Neural progenitor cell (in vitro differentiated cells): ENCODE measurements at places on chromosomes 5 and 9. TPM values are rescaled to one million over a fixed set of nuclear protein-coding genes. Genes with fewer than 3 reads are reported as not detected.
A peak's percentile ranks its signal among the peaks of the same experiment; 100 is the strongest.

Gene NUTM2G
- total RNA-seq = not detected in 2 replicates

Gene LRRC8A
- 17.1 and 42.8 TPM in 2 replicates for total RNA-seq

Gene CATSPER3
- 0.19 TPM in 1 of 2 replicates, not detected in the other for total RNA-seq

Gene GOLGA1
- 9.5 and 17.8 TPM in 2 replicates for total RNA-seq

Gene PTGS1
- total RNA-seq = 1.8 and 2.2 TPM in 2 replicates

Gene FGF10
- 0.37 and 1.3 TPM in 2 replicates for total RNA-seq

Gene OGN
- total RNA-seq = not detected in 2 replicates

Gene NANS
- total RNA-seq = 13.0 and 17.0 TPM in 2 replicates

- no peaks in the 10 kb centered on the region for H3K27me3 ChIP-seq
- no peaks in the 10 kb centered on the region for H3K4me1 ChIP-seq
- peak; percentile 4 for DNase-seq
- no peaks in the 10 kb centered on the region for H3K36me3 ChIP-seq
- no peak overlapping the region for H3K27ac ChIP-seq
- no peak overlapping the region for H3K4me3 ChIP-seq
Observed at GRCh38 chr9:22986556-22986955, 539.9 kb downstream of the DMRTA1 start.

DNA sequence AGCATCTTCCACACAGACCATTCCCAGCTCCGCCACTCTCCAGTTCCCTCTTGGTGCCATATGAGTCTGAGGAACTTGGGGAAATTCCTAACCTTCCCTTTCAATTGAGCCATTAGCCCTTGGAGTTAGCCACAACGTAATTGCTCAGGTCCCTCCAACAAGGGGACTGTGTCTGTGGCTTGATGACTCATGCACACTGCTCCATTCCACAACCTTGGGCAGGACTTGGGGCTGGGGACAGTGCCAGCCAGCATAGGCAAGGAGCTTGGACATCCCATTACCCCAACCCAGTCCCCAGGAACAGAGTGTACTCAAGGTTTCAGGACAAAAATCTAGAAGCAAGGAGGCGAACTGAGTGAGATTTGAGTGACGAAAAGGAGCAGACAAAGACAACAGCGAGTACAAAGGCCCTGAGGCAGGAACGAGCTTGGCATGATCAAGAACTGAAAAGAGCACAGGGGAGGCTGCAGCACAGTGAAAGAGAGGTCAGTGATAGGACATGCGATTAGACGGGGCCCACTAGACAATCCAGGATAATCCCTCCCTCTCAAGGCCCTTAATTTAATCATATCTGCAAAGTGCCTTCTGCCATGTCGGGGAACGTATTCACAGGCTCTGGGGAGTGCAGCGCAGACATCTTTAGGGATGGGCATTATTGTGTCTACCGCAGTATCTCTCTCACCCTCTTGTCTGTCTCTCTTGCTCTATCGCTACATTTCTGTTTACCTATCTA, 16.0 kb upstream of the JADE2 start:
- no peak overlapping the region for H3K4me3 ChIP-seq
- peaks cover 8% of the 10 kb centered on the region for H3K4me1 ChIP-seq
- H3K36me3 ChIP-seq = no peaks in the 10 kb centered on the region

- H3K4me3 ChIP-seq = no peak overlapping the region
- no peaks in the 10 kb centered on the region for H3K4me1 ChIP-seq
- no peaks in the 10 kb centered on the region for H3K36me3 ChIP-seq
- H3K27ac ChIP-seq = no peak overlapping the region
- no peaks in the 10 kb centered on the region for H3K27me3 ChIP-seq
Observed at GRCh38 chr5:64971513-64971912, 202.8 kb downstream of the CWC27 start.

DNA sequence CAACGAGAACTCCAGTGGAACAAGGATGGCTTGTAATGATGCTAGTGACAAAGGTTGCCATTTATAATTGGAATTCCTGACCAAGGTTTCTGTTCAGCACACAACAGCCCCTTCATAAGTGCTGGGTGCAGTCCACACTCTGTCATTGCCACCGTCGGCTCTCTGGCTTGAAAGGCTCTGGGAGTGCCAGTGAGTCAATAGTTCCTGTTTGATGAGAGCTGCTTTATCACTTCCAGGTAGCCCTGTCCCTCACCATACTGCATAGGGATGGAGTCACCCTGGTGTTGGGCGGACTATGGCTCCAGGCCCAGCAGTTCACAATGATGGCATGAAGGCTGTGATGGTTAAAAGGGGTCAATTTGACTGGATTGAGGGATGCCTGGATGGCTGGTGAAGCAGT, 34.6 kb upstream of the SEMA4D start:
- H3K27me3 ChIP-seq = no peaks in the 10 kb centered on the region
- H3K36me3 ChIP-seq = no peaks in the 10 kb centered on the region
- no peaks in the 10 kb centered on the region for H3K4me1 ChIP-seq
- H3K4me3 ChIP-seq = no peak overlapping the region

- H3K36me3 ChIP-seq = no peaks in the 10 kb centered on the region
- DNase-seq = no peak
- H3K4me1 ChIP-seq = peaks cover 3% of the 10 kb centered on the region
Observed at GRCh38 chr5:179324760-179325295, 20.4 kb downstream of the ADAMTS2 start.

DNA sequence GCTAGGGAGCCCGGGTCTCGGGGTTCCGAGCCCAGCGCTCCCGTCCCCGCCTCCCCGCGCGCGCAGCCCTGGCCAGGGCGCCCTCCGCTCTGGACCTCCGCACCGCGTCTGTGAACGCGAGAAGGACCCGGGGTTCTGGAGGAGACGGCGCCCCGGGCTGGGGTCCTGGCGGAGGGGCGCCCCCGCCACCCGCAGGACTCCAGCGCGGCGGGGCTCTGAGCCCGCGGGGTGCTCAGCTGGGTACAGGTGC, 431 bp downstream of the TMOD1 start:
- peaks cover 82% of the 10 kb centered on the region for H3K27me3 ChIP-seq
- DNase-seq = peak; percentile 60
- H3K4me1 ChIP-seq = peaks cover 14% of the 10 kb centered on the region
- H3K27ac ChIP-seq = no peak overlapping the region
- no peaks in the 10 kb centered on the region for H3K36me3 ChIP-seq
- peak overlapping the region; percentile 81 for H3K4me3 ChIP-seq

DNA sequence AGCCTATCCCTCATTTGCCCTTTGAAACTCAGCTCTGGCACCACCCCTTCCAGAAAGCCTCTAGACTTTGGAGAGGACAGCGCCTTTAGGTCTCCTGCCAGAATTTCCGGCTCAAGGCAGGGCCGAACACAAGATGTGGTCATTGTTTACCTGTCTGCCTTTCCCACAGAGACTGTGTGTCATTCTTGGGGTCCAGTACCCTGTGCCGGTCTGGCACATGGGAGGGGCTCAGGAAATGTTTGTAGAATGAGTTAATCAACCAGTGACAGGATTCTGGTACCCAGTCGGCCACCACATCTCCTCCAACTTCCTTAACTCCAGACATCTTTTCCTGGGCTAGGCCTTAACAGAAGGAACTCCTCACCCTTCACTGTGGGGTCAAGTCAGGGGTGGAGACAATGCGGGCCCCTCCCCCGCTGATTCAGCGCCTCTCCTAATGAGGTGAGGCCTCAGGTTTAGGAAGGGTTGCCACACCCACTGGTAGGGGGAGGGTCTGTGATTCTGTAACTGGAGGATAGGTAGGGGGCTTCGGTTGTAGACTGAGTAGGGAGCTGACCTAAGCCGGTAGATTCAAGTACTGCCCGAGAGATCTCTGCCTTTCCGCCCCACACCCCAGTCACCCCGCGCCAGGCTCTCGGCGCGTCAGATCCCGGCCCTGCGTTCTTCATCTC, 29.3 kb downstream of the PCDH1 start:
- H3K27me3 ChIP-seq = no peaks in the 10 kb centered on the region
- H3K4me3 ChIP-seq = peak overlapping the region; percentile 61
- no peaks in the 10 kb centered on the region for H3K36me3 ChIP-seq
- DNase-seq = no peak

DNA sequence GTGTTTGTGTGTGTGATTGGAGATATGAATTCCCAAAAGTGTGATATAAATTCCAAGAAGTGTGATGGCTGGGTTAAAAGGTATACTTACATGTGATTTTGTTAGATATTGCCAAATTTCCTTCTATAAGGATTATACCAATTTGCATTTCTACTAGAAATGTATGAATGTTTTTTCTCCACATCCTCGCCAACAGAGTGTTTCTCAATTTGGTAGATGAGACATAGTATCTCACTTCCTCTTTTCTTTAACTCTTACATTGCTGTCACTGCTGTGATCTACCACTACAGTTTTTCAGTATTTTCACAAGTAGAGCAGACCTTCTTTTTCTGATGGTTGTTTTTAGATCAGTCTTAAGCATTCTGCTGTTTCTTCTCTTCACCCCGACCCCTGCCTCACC, 111.3 kb downstream of the FER start:
- no peaks in the 10 kb centered on the region for H3K36me3 ChIP-seq
- H3K4me1 ChIP-seq = no peaks in the 10 kb centered on the region
- no peak overlapping the region for H3K27ac ChIP-seq
- H3K27me3 ChIP-seq = no peaks in the 10 kb centered on the region
- no peak overlapping the region for H3K4me3 ChIP-seq

DNA sequence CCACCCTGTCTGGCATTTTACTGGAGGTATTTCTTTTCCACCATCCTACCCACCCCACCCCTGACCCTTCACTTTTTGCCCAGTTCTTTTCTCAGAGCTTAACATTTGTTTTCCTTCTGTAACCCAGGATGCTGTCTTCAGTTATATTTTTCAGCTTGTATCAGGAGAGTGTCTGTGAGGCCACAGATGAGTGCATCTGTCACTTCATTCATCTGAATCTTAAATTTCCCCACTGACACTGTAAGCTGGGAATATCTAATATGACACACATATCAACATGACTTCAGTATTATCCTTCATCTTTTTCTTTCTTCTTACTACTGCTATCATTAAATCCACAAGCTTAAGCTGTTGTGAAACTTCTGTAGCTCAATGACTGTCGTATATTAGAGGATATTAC, 4.9 kb downstream of the MARCHF3 start:
- DNase-seq = no peak
- H3K27ac ChIP-seq = no peak overlapping the region
- H3K4me3 ChIP-seq = no peak overlapping the region
- H3K36me3 ChIP-seq = no peaks in the 10 kb centered on the region

DNA sequence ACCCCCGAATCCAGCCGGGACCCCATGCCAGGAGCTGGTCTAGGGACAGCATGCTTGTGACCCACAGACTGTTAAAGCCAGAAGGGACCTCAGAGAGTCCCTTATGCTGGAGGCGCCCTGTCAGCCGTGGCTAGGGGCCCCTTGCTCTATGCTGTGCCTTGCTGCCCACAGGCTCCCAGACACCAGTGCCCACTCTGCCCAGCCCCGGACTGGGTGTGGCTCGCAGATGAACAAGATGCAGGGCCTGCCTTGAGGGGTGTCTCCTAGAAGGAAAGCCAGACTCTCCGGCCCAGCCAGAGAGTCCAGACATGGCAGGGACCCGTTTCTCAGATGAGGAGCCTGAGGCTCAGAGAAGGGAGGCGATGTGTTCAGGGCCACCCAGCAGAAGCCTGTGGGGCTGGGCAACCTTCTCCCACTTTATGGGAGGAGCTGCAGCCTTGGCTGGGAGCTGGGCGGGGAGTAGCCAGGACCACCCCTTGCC, 85.7 kb downstream of the LMX1B start:
- peaks cover 10% of the 10 kb centered on the region for H3K4me1 ChIP-seq
- DNase-seq = peak; percentile 1
- no peak overlapping the region for H3K27ac ChIP-seq
- peaks cover 52% of the 10 kb centered on the region for H3K27me3 ChIP-seq
- H3K36me3 ChIP-seq = no peaks in the 10 kb centered on the region

- DNase-seq = peak; percentile 26
- H3K27me3 ChIP-seq = peaks cover 17% of the 10 kb centered on the region
- peaks cover 8% of the 10 kb centered on the region for H3K4me1 ChIP-seq
- H3K27ac ChIP-seq = no peak overlapping the region
- H3K36me3 ChIP-seq = peaks cover 8% of the 10 kb centered on the region
- H3K4me3 ChIP-seq = no peak overlapping the region
Observed at GRCh38 chr9:96222132-96222531, 79.8 kb downstream of the HSD17B3 start.

- H3K27ac ChIP-seq = no peak overlapping the region
- no peak overlapping the region for H3K4me3 ChIP-seq
- no peaks in the 10 kb centered on the region for H3K27me3 ChIP-seq
- no peaks in the 10 kb centered on the region for H3K36me3 ChIP-seq
- no peak for DNase-seq
Observed at GRCh38 chr5:94508461-94509148, 109.8 kb downstream of the KIAA0825 start.

DNA sequence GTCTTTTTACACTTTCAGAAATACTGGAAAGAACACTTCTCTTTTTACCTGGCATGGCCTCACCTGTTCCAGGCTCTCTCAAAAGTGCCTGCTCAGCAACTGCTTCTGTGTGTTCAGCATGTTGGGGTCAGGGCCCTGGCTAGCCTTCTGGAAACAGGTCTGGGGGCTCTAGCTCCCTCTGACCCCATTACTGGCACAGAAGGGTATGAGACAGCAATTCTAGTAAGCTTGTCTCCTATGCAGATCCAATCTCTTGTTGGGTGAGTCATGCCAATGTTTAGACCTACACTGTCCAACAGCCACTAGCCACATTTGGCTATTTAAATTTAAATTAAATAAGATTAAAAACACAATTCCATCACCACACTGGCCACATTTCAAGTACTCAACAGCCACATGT, 80.8 kb downstream of the MAPKAP1 start:
- H3K27me3 ChIP-seq = no peaks in the 10 kb centered on the region
- no peak for DNase-seq
- no peaks in the 10 kb centered on the region for H3K36me3 ChIP-seq

DNA sequence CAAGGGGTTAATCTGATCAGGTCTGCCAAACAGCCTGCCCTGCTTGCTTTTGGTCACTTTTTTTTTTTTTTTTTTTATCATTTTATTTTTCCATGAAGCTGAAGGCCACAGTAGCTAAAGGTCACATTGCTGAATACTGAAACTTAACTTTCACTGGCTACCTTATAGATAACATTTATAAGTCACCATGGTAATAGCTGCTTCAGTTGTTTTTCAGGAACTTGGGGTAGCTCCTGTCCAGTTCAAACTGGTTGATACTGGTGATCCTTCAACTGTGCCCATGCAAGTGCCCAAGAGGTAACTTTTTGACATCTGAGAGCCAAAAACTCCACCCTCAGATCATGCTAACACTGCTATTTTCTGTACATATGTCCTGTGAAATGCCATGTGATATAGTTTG, 68.3 kb upstream of the RGS7BP start:
- no peak overlapping the region for H3K4me3 ChIP-seq
- H3K4me1 ChIP-seq = no peaks in the 10 kb centered on the region

DNA sequence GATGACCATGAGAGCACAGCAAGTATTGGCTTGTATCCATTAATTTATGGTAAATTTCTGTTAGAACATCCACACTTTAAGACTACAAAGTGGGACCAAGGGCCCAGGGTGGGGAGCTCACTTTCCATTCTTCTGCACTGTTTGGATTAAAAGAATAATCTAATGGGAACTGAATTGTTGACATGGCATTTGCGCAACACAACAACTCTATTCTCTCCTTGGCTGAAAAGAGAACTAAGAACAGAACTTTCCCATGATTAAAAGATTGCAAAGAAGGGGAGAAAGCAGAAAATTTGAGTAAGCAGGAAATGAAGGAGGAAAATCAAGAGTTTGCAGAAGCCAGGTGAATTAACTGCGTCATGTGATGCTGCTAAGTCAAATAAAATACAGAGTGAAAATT, 143.4 kb downstream of the HINT1 start:
- no peak overlapping the region for H3K27ac ChIP-seq
- no peaks in the 10 kb centered on the region for H3K36me3 ChIP-seq
- no peaks in the 10 kb centered on the region for H3K27me3 ChIP-seq
- H3K4me3 ChIP-seq = no peak overlapping the region

GRCh38 chr9:133458643-133459312, 1.0 kb upstream of the CACFD1 start:
- no peak overlapping the region for H3K27ac ChIP-seq
- H3K27me3 ChIP-seq = peaks cover 5% of the 10 kb centered on the region
- H3K4me3 ChIP-seq = peak overlapping the region; percentile 69
- H3K4me1 ChIP-seq = peaks cover 9% of the 10 kb centered on the region

- no peak for DNase-seq
- H3K27ac ChIP-seq = no peak overlapping the region
- H3K27me3 ChIP-seq = no peaks in the 10 kb centered on the region
- no peaks in the 10 kb centered on the region for H3K36me3 ChIP-seq
- peaks cover 12% of the 10 kb centered on the region for H3K4me1 ChIP-seq
Observed at GRCh38 chr9:99607842-99608448, 213.7 kb upstream of the NR4A3 start.
